ENCODE measurements at places on chromosomes 4 and X.

GRCh38 chr4:141783770-141784169 is 147.4 kb downstream of the IL15 start:
- DNase-seq: no peak

- peak; percentile 30 for DNase-seq
Measured at GRCh38 chrX:9141496-9141895, 107.6 kb upstream of the FAM9B start.

DNA sequence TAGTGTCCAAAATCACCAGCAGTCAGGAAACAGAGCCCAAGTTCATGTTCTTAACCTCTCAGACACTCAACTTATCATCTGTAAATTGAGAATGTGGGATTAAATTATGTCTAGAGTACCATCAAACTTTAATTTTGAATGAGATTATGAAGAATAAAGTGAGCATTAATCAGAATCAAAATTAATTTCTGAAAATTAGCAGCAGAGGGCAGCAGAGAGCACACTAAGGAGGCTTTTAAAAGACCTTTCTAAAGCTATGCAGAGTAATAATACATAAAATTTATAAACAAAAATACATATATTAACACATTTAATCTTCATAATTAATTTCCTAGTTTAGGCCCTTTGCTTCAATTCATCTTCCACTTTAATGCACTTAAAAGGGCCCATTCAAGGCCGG is 7.1 kb downstream of the TASL start:
- DNase-seq: no peak

DNA sequence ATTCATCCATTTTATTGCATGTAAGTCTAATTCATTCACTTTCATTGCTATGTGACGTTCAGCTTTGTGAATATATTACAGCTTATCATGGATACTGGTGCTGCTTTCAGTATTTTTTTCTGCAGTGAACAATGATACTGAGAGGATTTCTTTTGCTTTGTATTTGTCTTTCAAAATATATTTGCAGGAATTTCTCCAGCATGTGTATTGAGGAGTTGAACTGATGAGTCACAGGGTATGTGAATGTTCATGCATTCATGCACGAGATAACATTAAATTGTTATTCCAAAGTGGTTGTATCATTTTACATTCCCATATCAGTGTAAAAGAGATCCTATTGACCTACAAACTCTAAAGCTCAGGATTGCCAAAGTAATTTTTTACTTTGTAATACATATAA is 283.8 kb upstream of the ARSJ start:
- no peak for DNase-seq

- DNase-seq: peak; percentile 42
Measured at GRCh38 chrX:109954333-109954732, 48.6 kb upstream of the TMEM164 start.

DNA sequence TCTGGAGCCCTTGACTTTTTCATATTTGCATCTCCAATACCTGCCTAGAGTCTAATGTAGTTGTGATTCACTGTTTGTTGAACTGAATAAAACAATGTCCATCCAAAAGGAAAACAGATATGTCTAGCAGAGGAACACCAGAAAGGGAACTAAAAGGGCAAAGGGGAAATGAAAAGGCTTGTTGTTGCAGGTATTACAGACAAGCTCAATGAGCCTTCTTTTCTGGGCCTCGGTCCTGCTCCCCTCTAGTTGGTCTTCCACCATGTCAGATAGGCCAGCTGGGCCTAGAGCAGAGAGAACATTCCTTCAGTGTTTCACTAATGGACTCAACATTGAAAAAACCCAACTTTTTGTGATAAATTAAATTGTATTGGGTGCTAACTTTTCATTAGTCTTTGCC is 55.4 kb downstream of the ZFX start:
- DNase-seq: no peak

DNA sequence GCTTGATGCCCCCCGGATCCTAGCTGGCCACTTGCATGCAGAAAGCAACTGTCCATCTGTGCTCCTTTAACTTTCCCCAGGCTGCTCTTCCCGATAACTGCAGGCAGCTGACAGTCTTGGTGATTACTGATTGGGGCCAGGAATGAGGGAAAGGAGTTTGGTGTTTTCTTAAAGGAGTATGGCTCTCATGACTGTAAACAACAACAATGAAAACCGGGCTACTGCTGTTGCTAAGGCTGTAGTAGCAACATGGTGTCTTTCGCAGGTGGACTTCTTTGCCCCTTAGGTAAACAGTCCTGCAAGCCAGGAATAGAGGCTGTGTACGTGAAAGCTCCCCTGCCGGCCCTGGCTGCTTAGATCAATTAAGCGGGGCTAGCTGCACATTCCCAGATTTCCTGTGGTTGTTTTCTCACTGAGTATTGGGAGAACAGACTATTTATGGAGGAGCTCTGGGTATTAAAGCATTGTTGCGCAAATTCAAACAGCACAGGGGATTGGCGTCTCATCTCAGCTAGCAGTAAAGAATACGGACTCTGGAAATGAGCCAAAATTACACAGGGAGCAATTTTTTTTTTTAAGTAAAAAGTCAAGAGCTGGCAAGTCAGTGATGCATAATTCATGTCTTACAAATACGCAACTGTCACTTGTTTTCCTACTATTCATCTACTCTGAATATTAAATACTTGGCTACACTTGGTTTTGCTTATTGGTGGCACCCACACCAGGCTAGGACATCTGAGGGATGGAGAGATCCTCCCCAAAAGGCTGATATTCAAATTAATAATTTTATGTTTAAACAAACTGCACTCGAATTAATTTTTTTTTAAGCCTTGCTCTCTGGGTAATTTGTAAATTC is 61.6 kb upstream of the NAP1L5 start:
- DNase-seq: no peak

- DNase-seq: no peak
Measured at GRCh38 chr4:16125571-16126445, 42.0 kb upstream of the PROM1 start.

DNA sequence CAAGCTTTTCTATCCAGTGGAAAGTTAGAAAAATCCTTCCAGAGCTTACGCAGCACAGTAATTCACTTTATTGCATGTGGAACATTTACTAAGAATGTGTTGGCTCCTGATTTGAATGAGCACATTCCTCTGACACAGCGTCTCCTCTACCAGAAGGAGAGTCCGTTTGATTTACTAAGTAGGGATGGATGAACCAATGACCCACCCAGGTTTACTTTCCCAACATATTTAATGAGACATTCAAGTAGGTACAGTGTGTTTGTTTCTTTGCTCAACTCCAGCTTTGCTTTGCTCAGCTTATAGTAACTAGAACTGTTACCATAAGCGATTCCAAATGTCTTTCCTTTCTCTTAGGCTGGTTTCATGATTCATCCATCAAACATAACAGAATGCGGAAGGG is 161.7 kb downstream of the SMARCA1 start:
- no peak for DNase-seq

DNA sequence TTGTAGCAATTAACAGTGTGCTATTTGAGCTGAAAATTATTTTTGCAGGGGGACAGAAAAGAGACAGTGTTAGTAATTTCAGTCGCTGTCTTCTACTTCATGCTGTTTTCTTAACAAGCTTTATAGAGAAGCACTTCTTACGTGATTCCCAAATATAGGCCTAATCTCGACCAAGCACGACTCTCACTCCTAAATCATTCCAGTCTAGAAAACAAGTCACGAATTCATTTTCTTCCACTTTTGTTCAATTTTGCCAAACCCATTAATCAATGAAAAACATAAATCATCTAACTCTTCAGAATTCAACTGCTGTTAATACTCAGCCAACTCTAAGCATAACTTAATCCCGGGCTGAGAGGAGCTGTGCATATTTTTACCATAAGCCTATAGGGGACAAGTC is 21.0 kb upstream of the FHL1 start:
- no peak for DNase-seq

GRCh38 chrX:130754353-130754752 is 148.7 kb downstream of the ENOX2 start:
- no peak for DNase-seq

- no peak for DNase-seq
Measured at GRCh38 chr4:70841211-70841610, 1.5 kb upstream of the GRSF1 start.

DNA sequence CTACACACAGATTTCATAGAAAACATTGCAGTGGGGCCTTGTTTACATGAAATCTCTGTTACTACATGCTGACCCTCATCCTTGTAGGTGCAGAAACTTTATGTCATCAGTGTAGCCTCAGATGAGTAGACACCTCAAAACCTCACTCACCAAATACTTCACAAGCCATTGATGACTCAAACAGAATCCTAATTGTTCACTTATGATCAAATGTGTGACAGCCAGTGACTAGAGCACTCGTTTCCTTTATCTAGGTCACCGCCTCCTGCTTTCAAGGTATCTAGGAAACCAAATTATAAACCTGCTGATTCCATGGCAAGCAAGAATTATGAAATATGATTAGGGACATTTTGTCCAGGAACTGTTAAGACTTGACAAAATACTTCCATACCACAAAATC is 255.8 kb upstream of the GPRIN3 start:
- DNase-seq: no peak

DNA sequence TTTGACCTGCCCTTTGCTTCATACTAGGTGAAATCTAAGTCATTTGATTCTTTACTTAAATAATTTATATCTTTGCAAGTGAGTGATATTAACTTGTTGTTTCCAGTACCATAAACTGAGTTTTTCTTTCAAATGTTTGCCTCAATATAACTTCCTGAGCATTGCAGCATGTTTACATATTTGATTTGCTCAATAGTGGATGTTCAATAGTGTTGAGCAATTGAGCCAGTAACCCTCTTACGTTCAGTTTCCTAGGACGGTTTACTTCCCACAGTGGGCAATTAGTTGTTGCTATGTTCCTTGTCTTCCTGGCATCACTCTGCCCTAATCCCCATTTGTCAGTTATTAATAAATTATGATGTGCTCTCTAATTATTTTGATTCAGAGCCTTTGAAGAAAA is 278.5 kb downstream of the EPHA5 start:
- DNase-seq: no peak

GRCh38 chrX:508163-508562 is 121.5 kb upstream of the PPP2R3B start:
- DNase-seq: no peak

DNA sequence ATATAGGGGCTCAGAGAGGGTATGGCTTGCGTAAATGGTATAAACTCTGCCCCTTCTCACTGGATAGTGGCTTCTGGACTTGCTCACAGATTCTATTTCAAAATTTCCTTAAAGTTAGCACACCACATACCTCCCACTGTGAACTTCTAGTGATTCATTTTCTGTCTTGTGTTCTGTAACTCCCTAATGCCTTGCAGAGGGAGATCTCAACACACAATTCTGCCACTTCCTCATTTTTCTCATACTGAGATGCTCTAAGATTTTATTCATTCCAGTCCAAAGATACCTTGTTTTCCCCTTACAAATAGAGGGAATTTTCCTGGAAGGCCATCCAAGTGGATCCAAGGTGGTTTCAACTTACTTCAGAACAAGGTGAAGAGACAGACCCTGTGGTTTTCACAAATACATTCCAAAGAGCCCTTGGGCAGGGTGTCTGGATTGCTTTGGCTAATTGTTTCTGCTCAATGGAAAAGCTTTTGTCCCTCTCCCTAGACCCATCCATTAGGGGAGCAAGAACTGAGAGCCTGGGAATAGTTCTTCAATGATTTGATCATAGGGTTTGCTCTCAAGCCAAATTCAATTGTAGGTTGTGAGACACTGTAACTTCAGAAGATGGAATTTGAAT is 52.1 kb upstream of the CAPN6 start:
- DNase-seq: no peak

GRCh38 chrX:150503898-150504219 is 64.6 kb upstream of the MTM1 start:
- no peak for DNase-seq

GRCh38 chrX:1507511-1508463 is 29.2 kb downstream of the P2RY8 start:
- DNase-seq: no peak

- DNase-seq: no peak
Measured at GRCh38 chr4:123349421-123350190, 47.0 kb upstream of the SPRY1 start.

- DNase-seq: peak; percentile 51
Measured at GRCh38 chrX:10156199-10157031, at the start of gene CLCN4. TSS of gene CLCN4 (plus strand) at chrX:10156975. CDS start at chrX:10185033, 28,058 bp downstream.

GRCh38 chr4:15469402-15470127 is at the start of gene CC2D2A:
TSS of gene CC2D2A (plus strand) at chr4:15469882. CDS start at chr4:15475933, 6,051 bp downstream.
- DNase-seq: peak; percentile 35

- no peak for DNase-seq
Measured at GRCh38 chr4:127967141-127967775, 2.1 kb downstream of the ABHD18 start.

- DNase-seq: no peak
Measured at GRCh38 chr4:47484168-47484567, 907 bp upstream of the ATP10D start.

DNA sequence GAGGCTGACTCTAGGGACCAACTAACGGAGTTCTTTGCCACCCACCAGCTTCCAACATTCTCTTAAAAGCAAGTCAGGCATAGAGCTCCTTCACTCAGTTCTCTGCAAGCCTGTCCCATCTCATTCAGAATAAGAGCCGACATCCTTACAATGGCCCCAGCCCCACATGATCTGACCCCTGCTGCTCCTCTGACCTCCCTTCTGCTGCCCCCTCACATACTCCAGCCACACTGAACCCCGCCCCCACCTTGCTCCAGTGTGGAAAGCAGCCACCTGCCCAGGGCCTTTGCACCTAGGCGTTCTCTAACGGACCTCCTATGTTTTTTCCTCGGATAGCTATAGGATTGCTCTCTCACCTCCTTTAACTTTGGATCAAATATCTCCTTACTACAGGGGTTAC is 143.2 kb upstream of the ETNPPL start:
- no peak for DNase-seq

DNA sequence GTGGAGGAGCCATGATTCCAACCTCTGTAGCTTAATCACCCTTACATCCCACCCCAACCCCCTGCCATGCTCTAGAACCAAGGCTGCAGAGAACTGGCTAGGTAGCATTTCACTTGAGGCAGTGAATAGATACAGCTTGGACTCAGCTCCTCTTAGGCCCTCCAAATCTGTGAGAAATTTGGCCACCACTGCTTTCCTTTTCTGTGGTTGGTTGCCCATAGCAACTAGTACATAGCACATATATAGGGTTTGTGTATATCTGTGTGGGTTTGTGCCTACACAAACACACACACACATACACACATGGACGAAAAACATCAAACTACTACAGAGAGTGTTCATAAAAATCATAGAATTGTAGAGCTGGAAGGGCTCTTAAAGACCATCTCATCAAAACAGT is 52.0 kb upstream of the CCDC160 start:
- no peak for DNase-seq

- DNase-seq: no peak
Measured at GRCh38 chrX:34586936-34587335, 70.1 kb downstream of the TMEM47 start.

GRCh38 chrX:101219864-101220346 is 319 bp downstream of the DRP2 start:
- DNase-seq: no peak

DNA sequence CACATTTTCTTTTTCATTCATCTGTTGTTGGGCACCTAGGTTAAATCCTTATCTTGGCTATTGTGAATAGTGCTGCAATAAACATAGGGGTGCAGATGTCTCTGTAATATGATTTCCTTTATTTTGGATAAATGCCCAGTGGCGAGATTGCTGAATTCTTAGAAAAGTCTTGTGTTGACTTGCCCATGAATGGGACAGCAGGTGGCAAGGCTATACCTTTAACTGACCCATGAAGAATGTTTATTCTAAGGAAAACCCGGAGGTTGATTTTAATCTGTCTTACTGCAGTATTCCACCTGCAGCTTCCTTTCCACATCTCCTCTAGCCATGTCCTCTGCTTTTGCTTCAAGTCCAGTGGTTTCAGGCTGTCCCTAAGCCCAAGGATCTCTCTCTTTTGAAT is 220.6 kb downstream of the SNCA start:
- DNase-seq: no peak

Data from Daoy (cell line).